ENCODE measurements at places on chromosomes 7 and 10.

GRCh38 chr10:112363696-112364688 lies 9.9 kb upstream of the ACSL5 start:
- no peak for DNase-seq

DNA sequence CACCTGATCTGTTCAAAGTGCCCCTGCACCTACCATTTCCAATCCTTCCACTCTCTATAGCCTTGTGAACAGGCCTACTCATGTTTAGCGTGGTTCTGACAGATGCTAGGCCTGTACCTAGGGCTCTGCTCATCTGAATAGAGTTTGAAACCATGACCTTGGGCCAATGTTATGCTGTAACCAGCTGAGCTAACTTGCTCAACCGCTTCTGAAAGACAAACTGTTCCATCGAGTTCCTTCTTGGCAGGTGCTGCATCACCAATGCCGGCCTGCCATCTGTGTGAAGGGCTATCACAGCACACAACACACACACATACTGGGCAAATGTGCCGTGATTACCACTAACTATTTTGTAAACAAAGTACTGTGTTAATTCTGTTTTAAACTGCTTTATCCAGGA lies 419.0 kb upstream of the GALNT17 start:
- no peak for DNase-seq

DNA sequence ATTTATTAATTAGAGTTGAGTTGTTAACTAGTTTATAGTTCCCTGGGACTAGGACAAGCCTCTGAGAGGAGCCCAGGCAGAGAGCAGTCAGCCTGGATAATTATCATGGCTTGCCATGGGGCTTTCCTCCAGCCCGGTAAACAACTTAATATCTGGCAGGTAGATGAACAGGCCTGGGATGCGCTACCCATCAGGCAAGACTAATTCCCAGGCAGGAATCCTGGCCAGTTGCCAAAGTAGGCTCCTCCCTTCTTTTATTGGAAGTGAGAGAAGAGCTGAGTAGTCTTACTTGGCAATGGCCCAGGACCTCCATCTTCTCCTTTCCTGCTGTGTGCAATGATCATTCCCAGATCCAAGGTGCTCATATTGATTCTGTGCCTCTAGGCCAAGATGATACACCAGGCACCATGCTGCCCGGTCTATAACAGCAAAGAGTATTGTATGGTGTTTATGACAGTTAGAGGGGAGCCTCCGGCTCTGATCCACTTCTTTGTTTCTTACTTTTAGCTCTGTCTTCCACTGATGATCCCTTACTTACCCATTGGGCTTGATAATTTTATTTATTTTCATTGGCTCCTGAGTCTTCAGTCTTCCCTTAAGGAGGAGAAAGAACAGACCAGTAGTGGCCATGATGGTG lies 408.7 kb downstream of the REEP3 start:
- no peak for DNase-seq

DNA sequence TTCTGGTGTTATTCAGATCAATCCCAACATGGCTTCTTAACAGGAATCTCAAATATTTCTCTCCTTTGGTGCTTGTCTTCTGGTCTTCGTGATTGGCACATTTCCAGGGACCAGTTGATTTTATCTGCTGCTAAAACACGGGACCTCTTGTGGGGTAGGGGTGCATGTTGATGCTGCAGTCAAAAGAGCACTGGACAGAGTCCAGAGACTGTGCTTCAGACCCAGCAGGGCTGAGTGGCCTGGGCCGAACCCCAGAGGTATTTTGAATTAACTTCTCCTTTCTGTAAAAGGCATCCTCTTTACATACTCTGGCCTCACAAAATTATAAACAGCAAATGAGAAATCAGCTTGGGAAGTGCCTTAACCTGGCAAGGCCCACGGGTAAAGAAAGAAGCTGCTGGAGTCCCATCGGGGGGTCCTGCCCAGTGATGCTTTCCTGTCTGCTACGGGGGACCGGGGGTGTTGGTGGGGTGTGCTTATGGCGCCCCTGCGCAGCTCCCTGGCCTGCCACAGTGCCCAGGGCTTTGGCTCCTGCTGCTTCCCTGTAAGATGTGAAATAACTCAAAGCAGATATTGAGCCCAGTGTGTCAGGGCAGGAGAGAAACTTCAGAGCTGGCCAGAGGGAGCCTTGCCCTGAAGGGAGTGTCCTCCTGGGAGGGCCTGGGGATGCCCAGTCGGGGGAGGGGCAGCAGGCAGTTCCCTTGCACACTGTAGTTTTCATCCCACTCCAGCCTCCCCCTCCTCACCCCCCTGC lies 230.5 kb downstream of the TCF7L2 start:
- DNase-seq = no peak

DNA sequence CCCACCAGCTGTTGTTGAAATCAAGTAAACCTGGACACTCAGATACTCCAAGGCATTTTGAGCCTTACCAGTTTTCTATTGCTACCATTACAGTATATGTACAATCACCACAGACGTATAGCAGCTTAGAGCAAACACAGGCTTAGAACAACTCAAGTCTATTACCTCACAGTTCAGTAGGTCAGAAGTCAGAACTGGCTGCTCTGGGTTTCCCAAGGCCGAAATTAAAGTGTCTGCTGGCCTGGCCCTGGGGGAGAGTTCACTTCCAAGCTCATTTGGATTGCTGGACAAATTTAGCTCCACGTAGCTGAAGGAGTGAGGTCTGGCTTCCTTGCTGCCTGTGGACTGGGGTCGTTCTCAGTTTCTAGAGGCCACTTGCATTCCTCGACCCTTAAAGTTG lies 260.1 kb upstream of the LRRN3 start:
- no peak for DNase-seq

GRCh38 chr10:107859065-107859464 lies 694.6 kb upstream of the SORCS1 start:
- DNase-seq = no peak

GRCh38 chr10:76242956-76243355 lies 811.5 kb downstream of the LRMDA start:
- DNase-seq = no peak

DNA sequence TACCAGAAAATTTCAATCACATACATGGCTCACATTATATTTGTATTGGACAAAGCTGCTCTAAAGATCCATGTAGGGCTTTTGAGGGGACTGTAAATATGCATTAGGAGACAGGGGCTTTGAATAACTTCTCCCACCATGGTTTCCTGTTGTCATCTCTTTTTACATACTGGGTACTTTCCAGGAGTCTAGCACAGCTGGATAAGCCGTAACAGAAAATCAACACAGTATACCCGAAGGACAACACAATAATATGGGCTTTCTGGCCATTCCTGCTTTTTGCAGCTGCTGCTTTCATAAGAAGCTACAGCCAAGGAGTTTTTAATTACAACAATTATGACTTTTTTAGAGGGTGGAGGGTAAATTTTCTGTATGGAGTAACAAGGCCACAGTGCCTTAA lies 63.4 kb upstream of the SRPK2 start:
- DNase-seq = no peak

- no peak for DNase-seq
These were observed 18.5 kb upstream of the FAM133B start for GRCh38 chr7:92608380-92609322.

DNA sequence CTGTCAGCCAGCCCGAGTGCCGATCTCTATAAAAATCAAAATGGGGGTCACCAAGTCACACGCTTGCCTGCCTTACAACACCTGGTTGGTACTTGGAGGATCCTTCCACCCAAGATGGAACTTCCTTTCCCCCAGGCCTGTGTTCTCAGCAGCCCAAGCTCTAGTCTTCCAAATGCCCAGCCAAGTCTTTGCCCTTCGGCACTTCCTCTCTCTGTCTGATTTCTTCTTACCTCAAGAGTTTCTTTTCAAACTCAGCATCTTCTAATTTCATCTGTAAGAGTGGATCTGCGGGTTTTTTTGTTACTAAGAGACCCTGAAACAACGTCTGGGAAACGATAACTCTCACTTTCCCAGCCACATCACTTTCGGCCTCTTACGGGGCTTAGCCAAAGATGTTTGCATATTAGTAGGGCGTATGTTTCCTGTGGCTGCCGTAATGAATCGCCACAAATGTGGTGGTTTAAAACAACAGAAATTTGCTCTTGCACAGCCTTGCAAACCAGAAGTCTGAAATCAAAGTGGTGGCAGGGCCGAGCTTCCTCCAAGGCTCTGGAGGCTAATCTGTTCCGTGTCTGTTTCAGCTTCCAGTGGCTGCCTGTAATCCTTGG lies 219.9 kb downstream of the TCF7L2 start:
- DNase-seq = no peak

DNA sequence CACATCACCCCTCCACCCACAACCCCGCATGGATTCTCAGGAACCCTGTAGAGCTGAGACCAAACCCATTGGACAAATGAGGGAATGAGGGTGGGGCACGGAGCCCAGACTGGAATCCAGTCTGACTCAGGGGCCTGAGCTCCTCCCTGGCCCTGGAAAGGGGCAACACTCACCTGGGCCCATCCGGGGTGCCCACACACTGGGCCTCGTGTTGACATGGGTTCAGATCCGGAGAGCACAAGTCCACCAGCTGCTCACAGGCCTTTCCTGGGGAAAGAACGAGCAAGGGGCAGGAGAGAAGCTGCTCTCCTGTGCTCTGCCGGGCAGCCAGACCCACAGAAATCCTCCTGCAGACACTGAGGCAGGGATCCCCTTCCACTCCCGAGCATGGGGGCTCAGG lies 172.2 kb downstream of the SLIT1 start:
- DNase-seq = no peak

- DNase-seq = no peak
These were observed 370.8 kb downstream of the GRID1 start for GRCh38 chr10:85995791-85996190.

DNA sequence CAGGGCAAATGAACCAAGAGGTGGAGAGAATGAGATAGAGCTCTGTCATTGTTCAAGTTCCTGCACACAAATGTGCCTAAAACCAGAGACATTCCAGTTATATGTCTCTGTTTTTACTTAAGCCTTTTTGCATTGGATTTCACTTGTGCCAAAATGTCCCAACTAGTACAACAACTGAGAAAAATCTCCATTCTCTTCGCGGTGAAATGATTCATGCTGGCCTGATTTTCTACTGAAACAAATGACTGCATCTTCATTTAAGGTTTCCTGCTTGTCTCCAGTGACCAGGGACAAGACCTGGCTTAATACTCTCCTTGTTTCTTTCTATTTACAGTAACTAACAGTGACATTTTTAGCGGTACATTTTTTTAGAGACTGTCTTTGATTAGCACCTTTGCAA lies 714.9 kb downstream of the KCNMA1 start:
- no peak for DNase-seq

DNA sequence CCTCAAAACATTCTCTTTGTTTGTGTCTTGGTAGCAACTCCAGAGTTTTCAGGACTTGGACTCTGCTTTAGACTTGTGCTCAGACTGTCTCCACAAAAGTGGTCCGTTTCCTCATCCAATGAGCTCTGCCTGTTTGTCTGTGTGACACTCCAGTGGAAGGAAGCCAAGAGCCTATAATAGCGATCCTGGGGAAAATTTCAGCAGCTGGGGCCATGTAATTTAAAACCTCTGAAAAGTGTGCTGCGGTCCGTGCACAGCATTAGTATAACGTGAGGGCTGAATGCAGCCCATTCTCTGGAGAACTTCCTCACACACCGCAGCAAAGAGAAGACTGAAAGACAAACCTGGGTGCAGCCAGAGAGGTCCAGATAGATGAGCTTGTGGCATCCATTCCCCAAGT lies at the start of gene LRRC17:
LRRC17 (plus strand) TSS at position 259 of the 400 bp plus-strand sequence. CDS start 20,914 bp downstream, outside the sequence.
- DNase-seq = no peak

DNA sequence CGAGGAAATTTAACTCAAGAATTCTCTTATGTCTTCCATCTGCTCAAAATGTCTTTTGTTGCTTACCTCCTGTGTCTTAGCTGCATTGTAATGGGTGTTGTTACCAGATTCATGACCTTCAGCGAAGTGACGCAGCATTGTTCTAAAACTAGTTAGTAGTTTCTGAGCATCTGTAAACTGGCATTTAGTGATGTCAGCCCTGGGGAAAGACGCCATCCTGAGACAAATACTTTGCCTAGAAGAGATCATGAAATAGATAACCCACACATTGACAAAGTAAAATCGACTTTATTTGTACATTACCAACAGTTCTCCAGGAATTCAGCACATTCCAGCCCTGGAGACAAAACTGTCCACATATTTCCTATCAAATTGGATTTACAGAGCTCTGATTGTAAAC lies 87.8 kb downstream of the GPAM start:
- DNase-seq = no peak

DNA sequence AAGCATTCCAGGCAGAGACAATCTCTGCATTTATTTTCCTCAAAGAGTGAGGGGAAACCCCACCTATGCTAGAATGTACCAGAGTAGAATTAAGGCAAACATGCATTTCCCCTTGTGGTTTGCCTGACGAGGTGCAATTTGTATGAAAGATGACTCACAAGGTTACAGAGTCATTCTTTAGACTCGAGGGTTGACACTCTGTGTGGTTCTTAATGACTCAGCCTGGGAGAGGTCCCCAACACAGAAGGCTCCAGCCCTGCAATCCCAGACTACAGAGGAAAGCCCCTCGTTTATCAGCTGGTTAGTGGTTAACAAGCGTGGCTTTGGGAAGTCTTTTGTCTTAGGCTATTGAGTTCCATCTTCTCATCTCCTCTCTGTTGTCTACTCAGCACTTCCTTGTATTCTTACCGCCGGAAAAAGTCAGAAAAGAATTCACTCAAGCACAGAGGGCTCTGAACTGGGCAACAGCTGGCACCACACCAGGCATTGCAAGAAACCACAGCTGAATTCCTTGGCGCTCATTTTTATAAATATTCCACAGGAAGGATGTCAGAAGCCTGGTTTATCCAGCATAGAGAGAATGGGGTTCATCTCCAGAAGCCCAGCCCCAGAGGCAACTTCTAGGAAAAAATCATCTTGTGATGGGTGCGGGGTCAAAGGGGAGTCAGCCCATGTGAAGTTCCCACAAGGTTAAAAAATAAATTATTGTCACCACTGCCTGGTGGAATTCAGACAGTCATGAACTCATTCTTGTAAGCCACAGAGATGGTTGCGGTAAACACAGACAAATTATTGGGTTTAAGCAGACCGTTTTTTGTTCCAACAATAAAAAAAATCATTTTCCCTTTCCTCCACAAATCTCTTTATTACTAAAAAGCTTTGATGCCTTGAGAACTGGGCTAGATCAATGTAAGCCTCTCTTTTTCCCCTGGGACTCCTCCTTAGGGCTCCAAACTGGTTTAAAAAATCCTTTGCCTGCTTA lies 24.5 kb upstream of the SVIL start:
- DNase-seq = no peak

- no peak for DNase-seq
These were observed 239.0 kb downstream of the DNAJB6 start for GRCh38 chr7:157575777-157576176.

GRCh38 chr7:85033263-85033662 lies 153.6 kb downstream of the SEMA3D start:
- no peak for DNase-seq

DNA sequence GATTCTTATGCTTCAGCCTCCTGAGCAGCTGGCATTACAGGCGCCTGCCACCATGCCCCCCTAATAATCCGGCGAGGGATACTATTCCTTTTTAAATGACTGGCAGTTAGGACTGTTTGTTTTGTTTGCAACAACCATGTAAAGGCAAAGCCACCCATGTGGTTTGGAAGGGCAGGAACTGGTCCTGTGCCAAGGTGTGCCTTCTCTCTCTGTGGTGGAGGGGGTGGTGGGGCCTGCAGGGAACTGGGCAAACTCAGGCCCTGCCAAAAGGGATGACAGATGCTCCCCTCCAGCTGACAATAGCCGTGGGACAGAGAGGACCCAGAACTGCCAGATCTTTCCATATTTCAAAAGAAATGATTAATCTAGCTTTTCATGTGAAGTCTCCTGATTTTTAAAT lies 23.5 kb upstream of the WAPL start:
- DNase-seq = no peak

Measured in NCI-H1048 (cell line).